Mesenteric fat pad (tissue), 1 donor: ENCODE measurements at places on chromosomes 7 and 10.

- no peak for DNase-seq
Observed at GRCh38 chr10:86325158-86325557, 41.4 kb downstream of the GRID1 start.

GRCh38 chr10:43057231-43057711 lies 19.6 kb upstream of the RET start:
- DNase-seq: no peak

GRCh38 chr10:89845541-89846280 lies 144.3 kb downstream of the KIF20B start:
- no peak for DNase-seq

DNA sequence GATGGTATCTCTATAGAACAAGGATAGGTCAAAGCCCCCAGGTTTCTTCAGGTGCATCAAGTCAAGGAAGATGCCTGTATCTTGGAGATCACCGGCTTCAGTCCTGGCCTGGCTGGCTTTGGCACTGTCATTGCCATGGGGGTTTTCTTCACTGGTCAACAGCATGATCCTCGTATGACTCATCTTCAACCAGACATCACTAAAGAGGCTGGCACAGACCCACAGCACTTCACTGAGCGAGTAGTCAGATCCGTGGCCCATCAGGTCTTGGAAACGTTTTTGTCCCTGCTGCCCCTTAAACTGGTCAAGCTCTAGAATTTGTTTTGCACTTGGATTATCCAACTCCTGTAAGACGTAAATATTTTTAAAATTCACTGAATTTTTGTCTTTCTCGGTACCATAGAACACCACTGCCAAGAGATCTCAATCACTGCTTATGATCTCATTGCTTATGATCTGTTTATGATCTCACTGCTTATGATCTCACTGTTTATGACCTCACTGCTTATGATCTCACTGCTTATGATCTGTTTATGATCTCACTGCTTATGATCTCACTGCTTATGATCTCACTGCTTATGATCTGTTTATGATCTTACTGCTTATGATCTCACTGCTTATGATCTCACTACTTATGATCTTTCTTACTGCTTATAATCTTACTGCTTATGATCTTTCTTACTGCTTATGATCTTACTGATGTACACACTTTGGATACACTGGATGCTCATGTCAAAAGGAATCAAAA lies 135.2 kb downstream of the CYP26A1 start:
- DNase-seq: no peak

DNA sequence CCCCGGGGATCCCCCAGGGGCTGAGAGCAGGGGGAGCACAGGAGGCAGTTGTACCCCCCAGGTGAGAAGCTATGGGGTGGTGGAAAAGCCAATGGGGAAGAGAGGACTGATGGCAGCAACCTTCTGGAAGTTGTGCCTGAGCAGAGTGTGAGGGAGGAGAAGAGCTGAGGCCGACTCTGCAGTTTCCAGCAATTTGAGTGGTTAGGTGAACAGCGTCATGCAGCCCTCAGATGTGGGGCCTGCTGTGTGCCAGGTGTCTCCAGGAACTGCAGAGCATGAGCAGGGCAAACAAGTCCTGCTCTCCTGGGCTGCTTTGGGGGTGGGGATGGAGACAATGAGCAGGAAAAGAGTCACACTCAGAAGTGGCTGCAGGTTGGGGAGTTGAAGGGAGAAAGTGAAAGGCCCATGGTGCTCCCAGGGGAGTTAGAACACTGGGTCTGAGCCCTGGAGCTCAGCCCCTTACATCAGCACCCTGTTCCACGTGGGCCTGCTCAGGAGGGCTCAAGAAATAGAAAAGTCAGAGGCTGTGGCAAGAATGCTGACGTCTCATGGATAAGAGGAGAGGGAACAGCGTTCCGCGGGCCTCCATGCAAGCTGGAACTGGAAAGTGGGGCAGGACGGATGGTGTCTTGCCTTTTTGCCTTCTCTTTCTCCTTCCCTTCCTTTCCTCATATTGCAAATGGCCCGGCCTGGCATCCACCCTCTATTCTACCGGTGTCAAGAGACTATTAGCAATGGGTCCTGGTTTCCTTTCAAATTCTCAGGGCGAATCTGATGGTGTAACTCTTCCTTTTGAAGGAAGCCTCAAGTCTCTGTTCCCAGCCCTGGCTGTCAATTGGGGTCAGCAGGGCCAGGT lies 4.0 kb upstream of the AFAP1L2 start:
- DNase-seq: no peak

DNA sequence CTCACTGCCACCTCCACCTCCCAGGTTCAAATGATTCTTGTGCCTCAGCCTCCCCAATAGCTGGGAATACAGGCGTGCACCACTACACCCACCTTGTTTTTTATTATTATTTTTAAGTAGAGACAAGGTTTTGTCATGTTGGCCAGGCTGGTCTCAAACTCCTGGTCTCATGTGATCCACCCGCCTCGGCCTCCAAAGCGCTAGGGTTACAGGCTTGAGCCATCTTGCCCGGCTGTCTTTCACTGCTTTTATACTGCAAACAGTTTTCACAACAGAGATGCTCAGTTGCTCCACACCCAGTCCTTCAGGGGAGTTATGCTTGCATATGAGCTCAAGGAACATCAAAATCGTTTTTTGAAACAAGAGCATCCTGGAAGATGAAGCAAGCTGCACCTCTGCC lies 1.3 kb upstream of the PRR15 start:
- DNase-seq: no peak

DNA sequence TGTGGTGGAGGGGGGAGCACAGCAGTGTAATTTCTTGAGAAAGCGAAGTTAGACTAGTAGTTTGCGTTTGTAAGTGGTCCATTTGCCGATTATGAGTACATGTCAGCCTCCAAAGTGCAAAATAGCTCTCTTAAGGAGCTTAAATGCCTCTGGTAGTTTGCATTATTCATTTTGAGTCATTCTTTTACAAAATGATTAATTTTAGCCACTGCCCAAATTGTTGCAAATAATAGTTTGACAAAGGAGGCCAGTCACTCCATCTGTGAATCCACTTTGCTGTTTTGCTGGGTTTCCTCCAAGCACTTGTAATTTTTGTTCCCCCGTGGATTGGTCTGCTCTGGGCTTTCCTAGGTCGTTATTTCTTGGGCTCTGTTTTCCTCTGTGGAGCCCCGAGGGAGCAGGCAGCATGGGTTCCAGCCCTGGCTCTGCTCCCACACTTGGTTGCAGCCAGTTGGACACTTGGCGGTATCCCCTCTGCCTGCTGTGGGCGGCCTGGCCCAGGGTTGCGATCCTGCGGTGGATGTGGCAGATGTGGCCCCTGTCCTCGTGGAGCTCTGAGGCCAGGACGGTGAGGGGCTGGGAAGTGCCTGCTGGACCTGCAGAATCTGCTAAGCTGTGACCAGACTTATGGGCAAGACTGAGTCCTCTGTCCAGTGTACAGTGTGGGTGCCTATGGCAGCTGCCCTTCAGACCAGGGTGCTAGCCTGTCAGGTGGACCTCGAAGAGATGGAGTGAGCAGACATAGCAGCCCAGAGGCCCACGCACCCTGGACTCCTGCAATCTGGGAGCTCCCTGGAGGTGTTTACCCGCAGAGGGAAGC lies 129.1 kb upstream of the BTBD16 start:
- DNase-seq: no peak

- no peak for DNase-seq
Observed at GRCh38 chr10:55368467-55368866, 567.4 kb upstream of the PCDH15 start.

DNA sequence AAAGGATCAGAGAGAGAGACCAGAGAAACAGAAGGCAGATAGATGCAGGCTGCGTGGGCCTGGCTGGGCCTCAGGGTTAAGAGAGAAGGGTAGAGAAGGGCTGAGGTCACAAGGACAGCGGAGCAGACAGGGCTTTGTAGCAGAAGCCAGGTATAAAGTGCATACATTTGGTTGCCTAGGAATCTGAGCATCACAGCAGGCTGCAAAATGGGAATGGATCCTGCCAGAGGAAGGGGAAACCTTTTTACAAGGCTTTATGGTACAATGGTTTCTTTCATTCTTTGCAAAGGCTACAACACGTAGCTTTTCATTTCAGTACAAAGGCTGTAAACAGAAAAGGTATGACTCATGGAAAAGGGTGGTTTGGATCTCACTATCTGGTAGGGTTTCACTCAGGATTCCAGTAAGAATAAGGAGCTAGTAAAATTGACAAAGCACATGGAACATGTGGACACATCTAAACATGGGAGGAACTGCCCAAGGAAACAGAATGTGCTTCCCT lies 275.1 kb downstream of the DOCK4 start:
- no peak for DNase-seq

GRCh38 chr10:20685462-20685861 lies 211.6 kb downstream of the NEBL start:
- no peak for DNase-seq

GRCh38 chr10:60222047-60222446 lies 167.6 kb downstream of the ANK3 start:
- DNase-seq: no peak

GRCh38 chr7:157684909-157685429 lies 348.2 kb downstream of the DNAJB6 start:
- no peak for DNase-seq

- DNase-seq: no peak
Observed at GRCh38 chr7:84548366-84549365, 354.1 kb upstream of the SEMA3A start.

- no peak for DNase-seq
Observed at GRCh38 chr10:87849001-87849400, 14.3 kb downstream of the KLLN start.

DNA sequence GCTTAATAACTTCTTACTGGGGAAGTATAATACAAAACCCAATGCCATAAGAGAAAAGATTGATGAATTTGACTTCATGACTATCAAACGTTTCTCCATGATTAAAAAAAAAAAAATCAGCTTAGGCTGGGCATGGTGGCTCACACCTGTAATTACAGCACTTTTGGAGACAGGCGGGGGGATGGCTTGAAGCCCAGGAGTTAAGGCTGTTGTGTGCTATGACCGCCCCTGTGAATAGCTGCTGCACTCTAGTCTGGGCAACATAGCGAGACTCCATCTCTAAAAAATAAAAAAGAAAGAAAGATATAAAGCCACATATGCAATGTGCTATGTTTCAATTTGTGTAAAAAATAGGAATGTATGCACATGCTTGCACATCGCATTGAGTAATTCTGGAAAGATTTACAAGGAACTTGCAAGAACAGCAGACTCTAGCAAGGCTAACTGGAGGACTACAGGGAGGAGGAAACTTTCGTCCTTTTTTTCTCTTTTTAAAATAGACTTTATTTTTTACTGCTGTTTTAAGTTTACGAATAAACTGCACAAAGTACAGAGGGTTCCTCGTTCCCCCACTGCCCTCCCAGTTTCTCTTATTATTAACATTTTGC lies 10.3 kb upstream of the RARRES2 start:
- no peak for DNase-seq

DNA sequence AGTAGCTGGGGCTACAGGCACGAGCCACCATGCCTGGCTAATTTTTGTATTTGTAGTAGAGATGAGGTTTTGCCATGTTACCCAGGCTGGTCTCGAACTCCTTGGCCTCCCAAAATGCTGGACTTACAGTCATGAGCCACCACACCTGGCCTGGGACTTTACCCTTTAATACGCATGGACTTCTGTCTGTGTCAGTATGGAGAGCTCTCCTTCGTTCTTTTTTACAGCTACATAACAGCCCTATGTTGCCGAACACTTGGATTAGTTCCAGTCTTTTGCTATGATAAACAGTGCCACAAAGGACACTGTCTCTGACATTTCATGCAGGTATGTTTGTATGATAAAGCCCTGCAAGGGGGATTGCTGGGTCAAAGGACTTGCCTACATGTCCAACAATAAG lies 10.9 kb upstream of the OAT start:
- no peak for DNase-seq

DNA sequence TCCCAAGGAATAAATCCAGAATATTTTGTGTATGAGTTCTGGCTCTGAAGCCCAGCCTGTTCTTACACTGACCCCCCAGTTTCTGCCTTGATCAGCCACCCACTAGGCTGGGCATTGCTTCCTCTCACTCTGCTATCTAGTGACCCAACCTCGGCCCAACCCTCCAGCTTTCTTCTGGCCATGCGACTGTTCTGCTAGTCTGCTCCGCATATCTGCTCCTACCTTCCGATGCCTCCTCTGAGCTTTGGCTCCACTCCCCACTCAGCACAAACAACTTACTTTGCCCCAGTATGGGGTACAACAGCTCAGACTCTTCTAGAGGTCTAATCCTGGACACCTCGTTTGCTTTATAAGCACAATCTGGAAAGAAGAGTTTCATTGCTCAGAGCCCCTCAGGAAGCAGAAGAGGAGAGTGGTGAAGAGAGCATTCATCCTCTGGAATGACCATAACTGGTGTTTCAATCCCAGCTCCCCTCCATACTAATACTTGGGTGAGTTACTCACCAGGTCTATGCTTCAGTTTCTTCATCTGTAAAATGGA lies 99.6 kb downstream of the NPSR1 start:
- DNase-seq: no peak

- peak; percentile 85 for DNase-seq
Observed at GRCh38 chr10:92290076-92290836, 622 bp downstream of the CPEB3 start.

DNA sequence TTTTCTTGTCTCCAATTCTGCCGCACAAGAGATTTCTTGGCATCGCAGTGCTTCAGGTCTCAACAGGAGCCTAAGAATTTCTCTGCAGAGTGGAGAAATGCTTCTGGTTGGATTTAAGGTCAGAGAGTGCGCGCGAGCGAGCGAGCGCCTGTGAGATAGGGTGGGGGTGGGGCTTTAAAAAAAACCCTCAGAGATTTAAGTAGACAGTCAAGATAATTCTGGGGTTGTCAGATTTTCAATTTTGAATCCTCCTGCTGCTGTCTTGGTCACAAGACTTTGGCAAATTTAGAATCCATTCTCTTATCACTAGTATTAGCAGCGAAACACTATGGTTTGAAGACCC lies 49.7 kb downstream of the CPEB3 start:
- no peak for DNase-seq

- DNase-seq: no peak
Observed at GRCh38 chr7:145265180-145265579, 429.3 kb upstream of the TPK1 start.

DNA sequence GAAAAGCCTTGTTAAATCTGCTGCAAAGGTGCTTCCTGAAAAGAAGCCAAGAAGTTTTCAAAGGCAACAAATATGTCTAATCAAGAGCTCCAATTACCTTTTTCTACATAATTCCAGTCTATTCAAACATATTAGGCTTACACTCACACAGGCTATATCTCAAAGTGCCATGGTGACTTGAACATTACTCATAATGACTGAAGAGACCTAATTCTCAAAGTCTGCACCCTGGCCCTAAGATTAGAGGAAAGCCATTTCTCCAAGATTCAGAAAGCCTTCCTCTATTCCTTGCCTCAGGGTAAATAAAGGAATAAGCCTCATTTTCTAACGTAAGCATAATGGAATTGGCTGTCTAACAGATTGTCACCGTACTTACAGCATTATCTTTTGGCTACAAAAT lies 78.3 kb upstream of the THSD7A start:
- no peak for DNase-seq
